NCI-H526 (cell line): ENCODE measurements at places on chromosomes 1 and 21.

- no peak for DNase-seq
Observed at GRCh38 chr1:7915826-7916500, 24.7 kb downstream of the TNFRSF9 start.

- no peak for DNase-seq
Observed at GRCh38 chr1:75126611-75127101, 7.5 kb upstream of the LHX8 start.

DNA sequence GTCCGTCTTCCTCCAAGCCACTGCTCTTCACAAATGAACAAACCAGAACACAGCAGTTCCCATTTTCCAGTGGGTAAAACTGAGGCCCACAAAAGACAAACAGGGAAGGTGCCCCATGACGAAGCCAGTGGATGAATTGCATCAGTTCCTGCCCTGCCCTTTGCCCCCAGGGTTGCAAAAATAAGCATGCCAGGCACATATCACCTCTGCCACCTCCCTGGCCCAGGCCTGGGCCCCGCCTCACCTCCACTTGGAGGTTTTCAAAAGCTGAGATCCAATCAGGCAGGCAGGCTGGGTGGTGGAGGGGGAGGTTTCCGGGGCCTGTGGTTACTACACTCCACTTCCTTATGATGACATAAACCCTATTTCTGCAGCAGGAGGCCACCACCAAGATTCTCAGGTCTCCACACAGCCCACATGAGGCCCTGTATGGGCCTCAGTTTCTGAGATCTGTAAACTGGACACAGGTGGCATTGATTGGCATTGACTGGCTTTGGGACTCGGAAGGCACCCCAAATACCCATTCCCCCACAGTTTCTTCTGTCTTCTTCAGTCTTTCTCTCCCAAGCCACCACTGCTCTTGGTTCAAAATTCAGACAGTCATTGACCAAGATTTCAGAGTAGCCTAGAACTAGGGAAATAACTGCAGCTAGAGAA, 4.1 kb downstream of the KIF21B start:
- no peak for DNase-seq

- no peak for DNase-seq
Observed at GRCh38 chr1:174447866-174448530, at the start of gene GPR52. TSS of gene GPR52 (plus strand) at chr1:174447964. CDS start at chr1:174448112, 148 bp downstream.

GRCh38 chr1:192707978-192708547, 72.1 kb downstream of the RGS13 start:
- DNase-seq: no peak

DNA sequence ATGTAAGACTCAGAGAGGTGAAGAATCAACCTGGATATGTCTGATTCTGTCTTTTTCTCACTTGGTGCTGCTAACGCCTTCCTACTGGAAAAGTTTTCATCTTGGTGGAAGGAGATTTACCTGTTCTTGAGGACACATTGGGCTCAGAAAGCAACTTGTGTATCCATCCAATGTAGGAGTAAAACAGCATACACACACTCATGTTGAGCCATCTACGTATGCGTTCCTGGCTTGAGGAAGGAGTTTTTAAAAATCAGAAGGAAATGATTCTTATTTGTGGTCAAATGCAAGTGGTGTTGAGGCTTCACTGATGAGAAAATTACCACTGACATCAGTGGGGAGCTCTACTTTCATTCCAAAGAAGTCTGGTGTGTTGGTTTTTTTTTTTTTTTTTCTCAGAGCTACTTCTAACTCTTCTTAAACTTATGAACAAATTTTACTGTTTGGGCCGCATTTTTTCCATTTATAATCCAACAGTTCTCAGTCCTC, 25.6 kb downstream of the XCL2 start:
- no peak for DNase-seq

- no peak for DNase-seq
Observed at GRCh38 chr1:181028615-181029014, 5.2 kb upstream of the MR1 start.
